ENCODE measurements at places on chromosomes 1 and 21.

- DNase-seq, result no peak
These were observed 22.5 kb upstream of the SRP9 start for GRCh38 chr1:225754940-225755641.

DNA sequence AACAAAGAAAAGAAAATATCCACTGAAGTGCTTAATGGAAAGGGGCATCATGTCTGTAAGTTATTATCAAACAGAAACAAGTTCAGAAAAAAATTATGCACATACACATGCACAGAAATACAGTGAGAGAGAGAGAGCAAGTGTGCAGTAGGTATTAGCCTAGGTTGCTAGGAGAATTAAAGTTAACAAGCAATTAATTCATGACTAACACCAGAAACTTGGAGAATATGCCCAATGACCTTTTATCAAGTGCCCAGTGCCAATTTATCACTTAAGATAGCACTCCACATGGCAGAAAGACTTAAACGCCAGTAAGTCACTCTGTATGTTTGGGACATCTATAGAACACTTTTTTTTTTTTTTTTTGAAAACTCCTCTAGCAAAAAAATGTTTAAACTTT is 56.2 kb upstream of the SLC16A1 start:
- no peak for DNase-seq

DNA sequence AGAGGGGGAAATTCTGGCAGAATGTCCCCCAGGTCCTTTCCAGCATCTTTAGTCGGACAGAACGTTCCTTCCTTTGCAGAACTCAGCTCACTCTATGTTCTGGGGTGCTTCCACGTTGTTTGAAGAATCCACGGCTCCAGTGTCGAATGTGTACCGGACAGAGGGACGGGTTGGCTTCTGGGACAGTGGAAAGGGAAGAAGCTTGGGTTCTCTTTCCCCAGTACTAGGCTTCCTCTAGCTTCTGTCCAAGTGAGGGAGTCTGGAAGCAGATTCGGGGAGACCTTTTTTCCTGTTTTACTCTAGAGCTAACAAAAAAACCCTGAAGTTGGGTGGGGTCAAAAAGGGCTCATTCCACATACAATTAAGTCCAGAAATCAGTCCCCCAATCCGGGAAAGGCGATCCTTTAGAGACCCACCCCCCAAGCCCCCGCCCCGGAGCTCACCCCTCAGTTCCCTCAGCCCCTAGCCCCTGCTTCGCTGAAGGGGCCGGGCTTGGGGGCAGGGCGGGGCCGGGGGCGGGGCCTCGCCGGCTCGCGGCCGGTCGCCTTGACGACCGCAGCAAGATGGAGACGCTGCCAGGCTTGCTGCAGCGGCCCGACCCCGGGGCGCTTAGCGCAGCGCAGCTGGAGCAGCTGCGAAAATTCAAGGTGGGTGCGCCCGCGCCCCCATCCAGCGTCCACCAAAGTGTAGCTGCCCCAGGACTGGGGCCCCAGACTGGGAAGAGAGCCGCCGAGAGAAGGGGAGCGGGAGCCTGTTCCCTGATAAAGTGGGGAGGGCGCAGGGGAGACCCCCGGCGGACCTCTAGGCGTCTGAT is at the start of gene RIIAD1:
RIIAD1 (plus strand) TSS at position 549 of the 814 bp plus-strand sequence; CDS start at position 564, 15 bp downstream.
- DNase-seq, result peak; percentile 37

- DNase-seq, result no peak
These were observed 763 bp downstream of the SIKE1 start for GRCh38 chr1:114779722-114780121.

DNA sequence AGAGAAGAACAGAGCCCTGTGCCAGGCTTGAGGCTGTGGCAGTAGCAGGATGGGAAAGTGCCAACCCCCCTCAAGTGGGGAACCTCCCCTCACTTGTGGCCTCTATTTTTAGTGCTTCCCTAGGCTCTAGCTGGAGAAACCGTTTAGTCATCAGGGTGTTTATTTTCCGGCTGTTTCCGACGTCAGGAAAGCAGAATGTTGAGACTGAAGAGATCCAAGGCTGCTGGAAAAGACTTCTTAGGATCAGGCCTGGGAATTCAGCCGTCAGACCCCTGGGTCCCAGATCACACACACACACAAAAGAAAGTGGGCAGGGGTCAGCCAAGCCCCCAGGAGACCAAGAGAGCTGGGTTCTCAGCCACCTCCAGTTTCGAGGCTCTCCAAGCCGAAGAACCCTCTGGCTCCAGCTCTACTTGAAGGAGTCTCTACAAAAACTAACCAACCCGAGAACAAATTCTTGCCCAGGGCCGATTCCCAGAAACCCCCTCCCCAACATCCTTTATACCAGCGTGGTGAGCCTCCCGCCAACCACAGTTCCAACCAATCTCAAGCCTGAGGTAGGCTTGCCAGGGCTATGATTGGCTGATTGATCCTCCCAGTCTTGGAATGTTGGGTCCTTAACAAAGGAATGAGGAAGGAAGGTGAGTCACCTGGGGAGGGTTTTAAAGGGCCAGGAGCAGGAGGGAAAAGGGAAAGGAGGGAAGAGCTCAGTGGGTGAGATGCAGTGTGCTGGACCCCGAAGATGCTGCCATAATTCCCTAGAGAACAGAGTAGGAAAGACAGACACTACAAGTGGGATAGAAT is 2.5 kb upstream of the MEF2D start:
- no peak for DNase-seq

DNA sequence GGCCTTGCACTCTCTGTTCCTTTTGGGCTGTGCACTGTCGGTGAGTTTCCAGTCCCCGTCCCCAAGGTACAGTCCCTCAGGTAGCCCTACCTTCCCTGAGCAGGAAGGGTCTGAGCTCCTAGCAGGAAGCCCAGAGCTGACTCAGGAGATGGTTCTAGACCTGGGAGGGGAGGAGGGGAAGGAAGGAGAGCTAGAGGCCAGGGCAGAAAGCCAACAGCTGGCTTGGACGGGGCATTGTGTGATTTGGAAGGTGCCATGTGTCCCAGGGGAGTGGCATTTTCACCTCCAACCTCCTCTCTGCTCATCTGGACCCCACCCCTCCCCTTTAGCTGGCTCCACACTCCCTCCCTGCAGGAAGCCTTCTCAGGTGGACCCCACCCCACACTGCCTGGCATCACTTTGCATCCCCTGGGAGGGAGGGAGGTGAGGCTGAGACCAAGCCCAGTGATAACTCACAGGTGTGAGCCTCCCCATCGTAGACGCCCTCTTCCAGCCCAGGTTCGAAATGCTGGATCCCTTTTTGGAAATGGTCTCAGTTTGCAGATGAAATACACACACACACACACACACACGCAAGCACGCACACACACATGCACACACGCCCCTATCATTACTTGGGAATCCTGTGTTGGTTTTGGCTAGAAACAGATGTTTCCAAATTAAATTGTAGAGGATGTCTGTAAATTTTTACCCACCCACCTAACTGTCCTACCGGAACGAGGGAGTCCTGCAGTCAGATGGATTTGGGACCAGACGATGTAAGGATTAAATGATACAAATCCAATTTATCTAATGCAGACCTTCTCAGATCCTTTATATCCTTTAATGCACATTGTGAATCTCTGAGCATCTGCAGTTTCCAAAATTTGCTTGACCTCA is 19.7 kb upstream of the IFNLR1 start:
- DNase-seq, result no peak

DNA sequence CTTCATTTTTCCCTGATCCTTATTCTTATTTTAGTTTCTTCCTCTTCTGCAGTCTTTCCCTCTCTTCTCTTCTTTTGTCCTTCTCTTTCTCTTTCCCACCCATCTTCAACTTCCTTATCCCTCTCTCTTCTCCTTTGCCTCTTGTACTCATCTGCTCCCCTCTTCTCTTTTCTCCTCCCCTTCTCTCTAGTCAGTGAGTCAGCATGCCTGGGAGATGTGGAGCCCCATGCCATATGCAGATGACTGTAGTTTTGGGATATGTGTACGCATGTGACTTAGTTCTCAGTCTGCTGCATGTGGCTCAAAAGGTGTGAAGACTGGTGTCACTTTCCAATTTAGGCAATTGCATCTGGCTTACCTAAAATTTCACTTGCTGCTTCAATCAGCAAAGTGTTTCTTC is 10.4 kb downstream of the DNAJC6 start:
- DNase-seq, result no peak

GRCh38 chr1:209400351-209401220 is 182.9 kb upstream of the CAMK1G start:
- no peak for DNase-seq

DNA sequence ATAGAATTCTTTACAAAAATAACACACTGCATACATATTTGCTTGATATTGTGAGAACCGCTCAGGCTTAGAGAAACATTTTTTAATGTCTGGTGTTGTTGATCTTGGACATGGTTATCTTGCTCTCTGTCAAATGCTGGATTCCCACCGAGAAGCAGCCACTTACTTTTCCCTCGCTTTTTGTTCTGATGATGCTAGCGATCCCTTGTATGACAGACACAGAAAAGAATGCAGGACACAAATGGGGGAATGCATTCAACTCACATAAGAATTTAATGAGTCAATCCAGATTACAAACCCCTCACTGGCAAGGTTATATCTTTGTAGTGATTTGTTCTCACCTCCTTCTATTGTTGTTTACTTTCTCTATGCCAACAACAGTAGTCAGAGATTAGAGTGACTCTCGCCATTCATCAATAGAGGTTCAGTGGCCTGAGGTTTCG is 76.8 kb upstream of the AKT3 start:
- no peak for DNase-seq

DNA sequence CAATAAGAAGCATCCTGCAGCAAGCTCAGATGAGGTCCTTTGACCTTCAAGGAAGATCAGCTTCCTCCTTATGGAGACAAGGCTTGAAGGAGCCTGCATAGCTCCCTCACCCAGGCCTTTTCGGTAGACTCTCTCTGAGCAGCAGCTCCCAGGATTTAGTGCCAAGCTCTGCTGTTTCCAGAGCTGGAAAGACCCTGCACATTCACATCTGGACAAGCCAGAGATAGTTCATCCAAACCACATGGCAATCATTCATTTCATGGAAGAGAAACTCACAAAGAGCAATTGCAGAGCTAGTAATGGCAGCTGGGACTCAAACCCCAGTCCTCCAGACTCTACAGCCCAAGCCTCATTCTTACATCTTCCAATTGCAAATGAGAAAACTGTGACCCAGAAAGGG is 76.4 kb upstream of the EDN2 start:
- DNase-seq, result no peak

GRCh38 chr1:109243860-109244552 is 5.3 kb upstream of the CELSR2 start:
- no peak for DNase-seq

DNA sequence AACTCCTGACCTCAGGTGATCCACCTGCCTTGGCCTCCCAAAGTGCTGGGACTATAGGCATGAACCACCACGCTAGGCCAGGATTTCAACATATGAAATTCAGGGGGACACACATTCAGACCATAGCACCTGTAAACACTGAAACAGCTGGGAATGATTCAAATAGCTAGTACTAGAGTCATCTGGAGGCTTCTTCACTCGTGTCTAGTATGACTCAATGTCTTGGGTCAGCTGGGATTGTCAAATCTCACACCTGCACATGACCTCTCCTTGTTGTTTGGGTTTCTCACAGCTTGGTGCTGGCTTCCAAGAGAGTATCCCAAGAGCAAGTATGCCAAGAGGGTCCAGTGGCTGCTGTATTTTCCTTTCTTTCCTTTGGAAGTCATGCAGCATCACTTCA is 75.1 kb downstream of the PGM1 start:
- DNase-seq, result no peak

- no peak for DNase-seq
These were observed 53.1 kb downstream of the XCL1 start for GRCh38 chr1:168629466-168629865.

DNA sequence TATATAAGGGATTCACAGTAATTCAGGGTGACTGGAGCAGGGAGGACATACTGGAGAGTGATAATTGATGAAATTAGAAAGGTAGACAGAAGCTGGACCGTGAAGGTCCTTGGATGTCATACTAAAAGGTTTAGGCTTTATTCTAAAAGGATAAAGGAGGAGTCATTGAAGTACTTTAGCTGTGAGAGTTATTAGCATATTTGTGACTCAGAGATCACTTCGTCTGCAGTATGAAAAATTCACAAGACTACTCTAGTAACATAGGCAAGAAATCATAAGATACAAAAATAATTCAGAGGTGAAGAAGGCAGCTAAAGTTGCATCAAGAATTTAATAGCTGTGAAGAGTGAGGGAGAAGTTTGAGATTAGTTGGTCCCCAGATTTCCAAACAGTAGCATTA is 26.3 kb downstream of the KCNA3 start:
- no peak for DNase-seq

- DNase-seq, result peak; percentile 20
These were observed 18.2 kb downstream of the DNALI1 start for GRCh38 chr1:37574834-37575480.

DNA sequence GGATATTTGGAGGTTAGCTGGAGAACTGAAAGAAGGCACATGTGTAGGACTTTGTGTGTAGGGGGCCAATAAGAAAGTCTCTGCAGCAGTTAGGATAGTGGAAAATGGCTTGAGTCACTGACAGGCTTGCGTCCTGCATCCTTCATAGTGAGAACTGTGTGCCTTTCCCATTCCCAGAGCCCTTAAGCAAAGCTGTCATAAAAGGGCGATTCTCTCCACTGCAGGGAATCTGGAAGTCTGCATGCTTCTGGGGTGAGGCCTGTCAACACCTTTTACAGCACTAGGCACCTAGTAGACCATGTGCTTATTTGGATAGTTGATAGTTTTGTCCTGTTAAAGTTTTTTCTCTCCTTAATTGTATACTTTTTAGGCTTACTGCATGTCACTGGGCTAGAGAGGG is 39.4 kb upstream of the MACF1 start:
- DNase-seq, result no peak

DNA sequence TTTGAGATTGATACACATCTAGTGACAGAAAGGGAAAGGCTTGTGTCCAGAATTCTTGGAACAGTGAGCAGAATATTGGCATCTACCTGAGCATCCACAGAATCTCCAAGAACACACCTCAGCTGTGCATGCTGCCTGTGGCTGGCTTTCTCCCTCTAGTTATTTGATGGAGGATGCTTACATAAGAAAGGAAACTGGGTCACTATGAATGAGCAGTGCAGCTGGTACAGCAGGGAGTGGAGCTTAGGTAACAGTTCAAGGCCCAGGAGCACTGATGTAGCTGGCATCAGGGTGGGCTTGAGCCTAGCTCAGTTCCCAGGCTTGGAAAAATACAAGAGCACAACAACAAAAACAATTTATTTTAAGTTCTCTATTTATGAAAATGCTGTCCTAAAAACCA is 26.3 kb downstream of the RGS8 start:
- DNase-seq, result no peak

DNA sequence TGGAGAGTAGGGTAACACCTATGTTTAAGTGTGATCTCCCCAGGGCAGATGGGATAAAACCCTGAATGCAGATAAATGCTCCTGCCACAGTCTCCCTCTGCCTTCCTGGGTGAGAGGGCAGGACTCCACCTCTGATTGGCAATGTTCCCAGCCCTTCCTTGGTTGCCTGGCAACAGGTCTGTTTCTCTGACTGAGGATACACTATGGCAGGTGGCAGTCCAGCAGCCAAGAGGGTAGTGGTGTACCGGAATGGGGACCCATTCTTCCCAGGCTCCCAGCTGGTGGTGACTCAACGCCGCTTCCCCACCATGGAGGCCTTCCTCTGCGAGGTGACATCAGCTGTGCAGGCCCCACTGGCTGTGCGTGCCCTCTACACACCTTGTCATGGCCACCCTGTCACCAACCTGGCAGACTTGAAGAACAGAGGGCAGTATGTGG is at the start of gene DCDC2B:
DCDC2B (plus strand) TSS at position 199 of the 438 bp plus-strand sequence; CDS start at position 204, 5 bp downstream.
- no peak for DNase-seq

- DNase-seq, result no peak
These were observed 110.7 kb downstream of the SLC25A24 start for GRCh38 chr1:108089477-108089876.

- no peak for DNase-seq
These were observed 4.3 kb downstream of the ADAMTS1 start for GRCh38 chr21:26840912-26841311.

GRCh38 chr21:33886321-33886720 is 29.3 kb downstream of the ATP5PO start:
- DNase-seq, result no peak

Measured in activated CD8-positive, alpha-beta T cell treated with anti-CD3 and anti-CD28 coated beads for 36 hours (primary cell).